Posterior cingulate gyrus (tissue), 11 donors: ENCODE measurements at places on chromosomes 1 and 21.

- no peak for DNase-seq
These were observed 122.8 kb upstream of the RAB4A start for GRCh38 chr1:229148041-229148671.

GRCh38 chr21:42358937-42359336 is 7.4 kb downstream of the TFF1 start:
- no peak for DNase-seq

DNA sequence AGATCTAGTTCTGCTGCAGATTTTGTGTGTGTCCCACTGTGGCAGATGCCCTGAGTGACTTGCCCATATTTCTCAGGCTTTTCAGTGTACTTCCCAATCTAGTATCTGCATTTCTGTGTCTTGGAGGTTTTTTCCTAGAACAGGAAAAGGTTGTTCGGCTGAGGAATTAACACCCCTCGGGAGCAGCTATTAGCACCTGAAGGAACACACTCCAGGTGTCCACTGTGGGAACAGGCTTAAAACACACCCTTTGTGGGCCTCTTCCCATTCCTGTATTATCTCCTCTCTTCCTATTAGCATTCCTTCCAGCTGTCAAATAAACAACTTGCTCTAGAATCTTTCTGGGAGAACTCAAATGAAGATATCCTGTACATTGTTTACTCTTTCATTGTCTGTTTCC is 178.3 kb downstream of the HMCN1 start:
- no peak for DNase-seq

DNA sequence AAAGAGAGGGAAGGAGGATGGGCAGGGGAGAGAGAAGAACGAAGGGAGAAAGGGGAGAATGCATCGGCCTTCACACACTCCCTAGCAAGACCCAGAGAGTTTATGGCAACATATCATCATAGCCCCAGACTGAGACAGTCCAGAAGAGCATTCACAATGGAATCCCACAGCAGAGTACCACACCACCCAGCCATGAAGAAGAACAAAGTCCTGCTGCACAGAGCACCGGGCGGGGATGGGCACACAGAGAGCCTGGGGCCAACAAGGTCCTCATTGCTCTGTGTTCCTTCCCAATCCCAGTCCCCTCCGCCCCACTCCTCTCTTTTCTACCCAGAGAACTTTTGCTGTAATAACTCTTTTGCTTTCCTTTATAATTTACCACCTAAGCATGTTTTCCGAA is 118.1 kb upstream of the TMPRSS2 start:
- no peak for DNase-seq

GRCh38 chr1:6603238-6603914 is 707 bp upstream of the KLHL21 start:
- peak; percentile 48 for DNase-seq

DNA sequence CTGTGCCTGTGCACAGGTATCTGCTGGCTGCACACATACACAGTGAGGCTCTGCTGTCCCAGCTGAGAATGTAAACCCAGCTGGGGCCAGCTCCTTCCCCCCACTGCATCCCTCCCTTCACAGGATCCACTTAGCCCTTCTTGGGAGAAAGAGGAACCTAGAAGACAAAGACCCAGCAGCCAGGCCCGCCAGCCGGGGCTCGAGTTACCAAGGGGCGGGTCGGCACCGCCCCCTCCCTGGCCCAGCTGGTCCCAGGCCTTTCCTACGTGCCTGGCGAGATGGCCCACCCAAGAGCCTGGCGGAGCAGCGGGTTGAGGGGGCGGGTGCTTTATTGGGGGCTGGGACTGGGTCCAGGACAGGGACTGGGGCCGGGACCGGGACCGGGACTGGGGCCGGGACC is 2.1 kb downstream of the SH3BGRL3 start:
- no peak for DNase-seq

GRCh38 chr21:32539378-32539777 is 45.9 kb downstream of the TCP10L start:
- no peak for DNase-seq

DNA sequence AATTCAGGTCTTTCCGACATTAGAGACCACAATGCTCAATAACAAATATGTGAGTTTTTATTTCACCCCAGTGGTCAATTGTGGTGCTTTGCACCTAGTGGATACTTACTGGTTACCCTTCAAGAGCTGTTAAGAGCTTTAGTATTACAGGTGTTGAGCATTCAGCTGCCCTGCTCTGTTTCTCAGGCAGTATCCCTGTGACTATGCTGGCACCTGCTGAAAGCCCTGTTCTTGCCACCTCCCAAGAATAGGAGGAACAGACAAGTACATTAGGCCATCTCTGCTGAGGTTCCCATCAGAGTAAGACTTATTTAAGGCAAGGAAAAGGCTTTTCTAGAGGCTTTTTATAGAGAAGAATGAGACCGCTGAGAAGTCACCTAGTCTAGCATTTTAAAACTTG is 60.8 kb downstream of the NOS1AP start:
- no peak for DNase-seq

DNA sequence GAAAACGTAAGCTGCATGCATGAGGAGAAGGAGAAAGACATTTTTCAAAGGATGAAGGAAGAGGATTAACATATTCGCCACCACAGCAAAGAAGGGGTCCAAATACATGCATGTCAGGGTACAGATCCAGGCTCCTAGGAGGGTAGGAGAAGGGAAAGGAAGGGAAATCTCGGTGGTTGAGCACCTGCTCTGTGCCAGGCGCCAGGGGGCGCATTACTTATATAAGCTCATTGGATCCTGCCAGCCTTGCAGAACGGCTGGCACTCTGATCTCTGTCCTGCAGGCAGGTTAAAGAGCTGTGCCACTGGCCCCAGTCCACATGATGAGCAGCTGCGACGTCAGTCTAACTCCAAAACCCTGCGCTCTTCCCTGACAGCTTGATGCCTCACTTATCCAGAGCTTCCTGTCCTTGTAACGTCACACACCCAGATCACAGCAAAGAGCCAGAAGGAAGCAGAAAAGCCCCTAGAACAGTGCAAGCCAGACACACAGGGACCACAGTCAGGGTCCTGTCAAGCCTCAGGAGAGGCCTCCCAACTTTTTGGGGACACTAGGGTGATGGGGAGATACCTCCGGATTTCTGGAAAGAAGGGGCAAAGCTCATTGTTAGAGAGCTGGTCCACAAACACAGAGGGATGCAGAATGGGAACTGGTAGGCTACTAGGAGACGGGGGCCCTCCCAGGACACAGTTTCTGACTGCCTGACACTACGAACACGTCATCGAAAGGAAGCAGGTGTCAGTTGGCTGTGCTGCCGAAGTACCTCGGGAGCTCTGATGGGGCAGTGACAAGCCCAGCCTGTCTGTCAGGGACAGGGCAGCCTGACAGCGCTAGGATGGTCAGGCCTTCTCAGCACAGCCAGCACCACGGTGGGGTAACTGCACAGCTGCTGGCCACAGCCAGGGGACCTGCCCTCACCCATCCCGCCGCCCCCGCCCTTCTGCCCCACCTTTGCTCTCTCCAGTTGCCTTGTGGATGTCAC is 99.1 kb downstream of the BEND5 start:
- DNase-seq = peak; percentile 66

DNA sequence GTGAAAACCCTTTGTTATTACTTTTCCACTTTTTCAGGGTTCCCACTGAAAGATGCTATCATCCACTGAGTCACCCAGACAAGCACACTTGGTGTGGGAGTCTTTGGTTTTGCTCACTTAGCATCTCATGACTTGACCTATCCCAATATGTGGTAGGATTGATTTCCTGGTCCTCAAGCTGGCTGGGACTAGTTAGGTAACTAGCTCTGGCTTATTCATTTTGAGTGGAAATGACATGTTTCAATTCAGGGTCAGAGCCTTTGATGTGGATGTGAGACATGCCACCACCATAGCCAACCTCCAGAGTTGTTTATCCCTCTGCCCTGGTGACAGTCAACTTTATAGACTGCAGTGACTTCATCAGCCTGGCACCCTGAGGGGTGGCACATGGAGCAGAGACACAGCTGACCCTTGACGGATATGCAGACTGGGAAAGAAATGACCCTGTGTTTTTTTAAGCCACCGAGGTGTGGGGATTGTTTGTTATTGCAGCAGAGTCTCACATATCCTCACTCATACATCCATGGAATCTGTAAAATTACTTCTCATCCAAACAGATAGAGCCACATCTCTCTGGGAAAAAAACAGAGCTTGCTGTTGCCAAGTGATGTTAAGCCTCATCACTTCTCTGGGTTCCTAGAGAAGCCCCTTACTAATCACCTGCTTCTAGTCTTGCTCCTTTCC is 699.9 kb downstream of the MATN1 start:
- no peak for DNase-seq

DNA sequence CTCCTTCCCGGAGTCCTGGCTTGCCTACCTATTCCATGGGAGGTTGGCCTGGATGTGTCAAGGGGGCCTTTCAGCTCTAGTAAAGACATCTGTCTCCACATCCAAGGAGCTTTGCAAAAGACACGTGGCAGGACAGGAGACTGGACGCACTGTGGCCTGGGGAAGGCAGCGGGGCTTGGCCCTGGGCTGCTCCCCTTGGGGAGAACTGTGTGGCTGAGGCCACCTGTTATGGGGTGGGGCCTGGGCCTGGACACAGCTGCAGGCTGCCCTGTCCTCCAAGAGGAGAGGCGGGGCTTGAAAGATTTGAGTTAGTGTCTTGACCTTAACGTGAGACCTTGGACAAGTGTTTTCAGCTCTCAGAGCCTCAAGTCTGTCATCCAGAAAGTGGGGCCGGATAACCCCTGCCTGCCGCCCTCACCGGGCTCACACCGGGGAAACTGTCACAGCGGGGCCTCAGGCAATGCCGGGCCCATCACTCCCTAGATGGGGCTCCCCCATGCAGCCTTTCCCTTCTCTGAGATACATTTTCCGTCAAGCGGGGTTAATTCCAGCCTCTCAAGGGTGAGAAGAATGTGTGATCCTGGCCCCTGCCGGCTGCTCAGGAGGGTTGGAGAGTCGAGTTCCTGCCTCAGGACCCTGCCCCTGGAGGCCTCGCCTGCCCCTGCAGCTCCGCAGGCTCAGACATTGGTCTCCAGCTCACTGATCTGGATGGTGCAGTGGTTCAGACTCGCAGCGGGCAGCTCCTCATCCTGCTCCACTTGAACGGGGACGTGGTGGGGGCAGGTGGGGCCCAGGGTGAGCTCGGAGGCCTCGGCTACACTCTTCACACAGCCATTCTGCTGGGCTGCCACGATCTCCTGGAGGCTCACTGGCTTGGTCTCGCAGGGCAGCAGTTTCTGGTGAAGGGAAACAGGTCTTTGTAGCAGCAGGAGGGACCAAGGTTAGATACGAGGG is 25.6 kb downstream of the PODN start:
- no peak for DNase-seq

- DNase-seq = no peak
These were observed 12.4 kb downstream of the CBR1 start for GRCh38 chr21:36082237-36082664.

DNA sequence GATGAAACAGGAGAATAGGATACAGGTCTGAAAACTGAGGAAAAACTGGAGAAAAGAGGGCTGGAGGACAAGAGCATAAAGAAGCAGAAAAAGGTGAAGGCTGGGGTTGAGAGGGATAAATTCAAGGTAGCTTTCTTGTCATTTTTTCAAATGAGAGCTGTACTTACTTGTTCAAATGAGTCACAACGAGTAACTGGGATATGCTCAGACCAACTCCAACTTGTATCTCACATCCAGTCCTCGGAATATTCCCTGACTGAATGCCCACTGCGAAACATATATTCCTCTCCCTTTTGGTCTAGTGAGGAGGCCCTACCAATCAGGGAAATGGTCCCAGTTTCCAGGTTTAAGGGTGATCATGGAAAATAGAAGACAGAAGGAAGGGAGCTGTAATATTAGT is 343.4 kb downstream of the HHIPL2 start:
- DNase-seq = no peak

DNA sequence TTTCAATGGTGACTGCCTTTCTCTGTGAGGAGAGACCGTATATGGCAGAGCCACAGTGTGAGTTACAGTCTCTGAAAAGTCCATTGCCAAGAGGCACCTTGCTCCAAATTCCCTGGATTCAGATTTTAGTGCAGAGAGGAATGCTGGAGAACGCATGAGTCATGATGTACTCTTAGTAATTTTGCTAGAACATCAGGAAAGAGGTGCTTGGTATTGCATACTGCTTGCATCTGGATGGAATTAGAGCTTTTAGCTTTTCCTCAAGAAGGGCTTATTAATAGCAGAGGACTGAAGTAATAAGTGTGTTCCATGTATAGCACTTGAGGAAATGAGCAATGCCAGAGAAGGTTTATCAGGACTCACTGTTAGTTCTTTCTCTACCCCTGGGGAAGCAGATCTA is 40.5 kb upstream of the AKT3 start:
- no peak for DNase-seq

DNA sequence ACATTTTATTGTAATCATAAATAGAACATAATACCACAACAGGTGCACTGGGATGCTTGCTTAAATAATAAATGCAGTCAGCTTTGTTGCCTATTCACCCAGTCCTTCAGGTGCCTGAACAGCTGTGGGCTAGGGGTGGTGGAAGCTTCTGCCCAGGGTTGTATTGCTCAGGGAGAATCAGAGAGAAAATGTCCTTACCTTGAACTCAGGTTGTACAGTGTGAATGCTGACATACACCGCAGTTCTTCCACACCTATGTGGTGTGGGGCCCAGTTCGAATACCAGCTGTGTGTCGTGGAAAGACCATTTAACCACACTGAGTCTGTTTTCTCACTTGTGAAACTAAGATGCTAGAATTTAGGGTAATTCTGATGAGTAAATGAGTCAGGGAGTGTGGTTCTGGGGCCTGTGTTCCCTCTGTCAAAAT is 115.7 kb upstream of the ATP1A1 start:
- DNase-seq = no peak

DNA sequence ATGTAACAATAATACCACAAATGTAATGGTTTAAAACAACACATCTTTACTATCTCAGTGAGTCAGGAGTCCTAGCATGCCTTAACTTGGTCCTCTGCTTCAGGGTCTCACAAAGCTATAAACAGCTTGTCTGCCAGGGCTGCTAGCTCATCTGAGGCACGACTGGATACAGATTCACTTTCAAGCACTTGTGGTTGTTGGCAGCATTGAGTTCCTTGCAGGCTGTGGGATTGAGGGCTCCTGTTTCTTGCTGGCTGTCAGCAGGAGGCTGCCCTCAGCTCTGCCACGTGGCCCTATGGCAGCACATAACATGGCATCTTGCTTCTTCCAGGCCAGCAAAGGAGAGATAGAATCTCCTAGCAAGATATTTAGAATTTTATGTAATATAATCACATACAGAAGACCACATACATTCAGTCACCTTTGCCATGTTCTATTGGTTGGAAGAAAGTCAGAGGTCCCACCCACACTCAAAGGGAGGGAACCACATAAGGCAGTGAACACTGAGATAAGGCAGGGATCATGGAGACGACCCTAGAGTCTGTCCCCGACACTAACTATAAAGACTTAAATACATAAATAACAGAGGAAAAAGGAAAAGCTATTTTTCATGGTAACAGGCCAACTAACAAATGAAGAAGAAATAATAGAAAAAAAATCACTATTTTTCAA is 18.9 kb upstream of the IPP start:
- no peak for DNase-seq

GRCh38 chr1:108036796-108037562 is 72.0 kb upstream of the VAV3 start:
- no peak for DNase-seq

DNA sequence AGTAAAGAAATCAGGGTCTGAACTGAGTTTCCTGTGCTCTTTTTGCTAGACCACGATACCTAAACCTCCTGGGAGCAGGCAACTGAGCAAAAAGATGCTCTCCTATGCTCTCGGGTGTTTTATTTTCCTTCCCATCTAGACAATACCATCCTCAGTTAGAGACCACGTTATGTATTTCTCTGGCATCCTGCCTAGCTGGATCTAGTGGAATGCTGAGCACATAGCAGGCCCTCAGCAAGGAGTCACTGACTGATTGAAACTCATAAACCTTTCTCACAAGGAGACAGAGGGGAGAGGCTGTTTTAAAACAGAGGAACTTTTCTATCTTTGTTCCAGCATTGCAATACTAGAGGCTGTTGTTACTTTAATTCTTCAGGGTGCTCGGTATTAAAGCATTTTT is 168.0 kb downstream of the CYYR1 start:
- DNase-seq = no peak
